Stimulated activated CD8-positive, alpha-beta memory T cell treated with anti-CD3 and anti-CD28 coated beads, Interleukin-15, amount 100 ng/mL, for 1 hour (primary cell): ENCODE measurements at places on chromosomes 2 and 18.

DNA sequence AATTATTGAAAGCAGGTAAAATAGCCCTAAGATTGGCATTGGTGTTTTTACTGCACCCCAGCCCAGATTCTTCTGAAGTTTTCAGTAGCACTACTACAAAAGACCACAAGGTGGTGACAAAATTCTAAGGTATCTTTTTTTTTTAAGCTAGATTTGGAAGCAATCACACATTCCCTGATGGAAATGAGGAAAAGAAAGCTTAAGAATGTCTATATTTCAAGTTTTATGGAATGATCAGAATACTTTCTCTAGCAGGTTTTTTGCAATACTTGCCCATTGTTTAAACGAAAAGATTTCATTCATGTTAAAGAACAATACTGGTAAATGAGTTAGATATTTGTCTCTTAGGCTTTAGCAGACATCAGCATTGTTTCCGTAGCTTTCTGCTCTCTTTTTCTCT is 32.1 kb upstream of the ZNF638 start:
- no peak for DNase-seq

DNA sequence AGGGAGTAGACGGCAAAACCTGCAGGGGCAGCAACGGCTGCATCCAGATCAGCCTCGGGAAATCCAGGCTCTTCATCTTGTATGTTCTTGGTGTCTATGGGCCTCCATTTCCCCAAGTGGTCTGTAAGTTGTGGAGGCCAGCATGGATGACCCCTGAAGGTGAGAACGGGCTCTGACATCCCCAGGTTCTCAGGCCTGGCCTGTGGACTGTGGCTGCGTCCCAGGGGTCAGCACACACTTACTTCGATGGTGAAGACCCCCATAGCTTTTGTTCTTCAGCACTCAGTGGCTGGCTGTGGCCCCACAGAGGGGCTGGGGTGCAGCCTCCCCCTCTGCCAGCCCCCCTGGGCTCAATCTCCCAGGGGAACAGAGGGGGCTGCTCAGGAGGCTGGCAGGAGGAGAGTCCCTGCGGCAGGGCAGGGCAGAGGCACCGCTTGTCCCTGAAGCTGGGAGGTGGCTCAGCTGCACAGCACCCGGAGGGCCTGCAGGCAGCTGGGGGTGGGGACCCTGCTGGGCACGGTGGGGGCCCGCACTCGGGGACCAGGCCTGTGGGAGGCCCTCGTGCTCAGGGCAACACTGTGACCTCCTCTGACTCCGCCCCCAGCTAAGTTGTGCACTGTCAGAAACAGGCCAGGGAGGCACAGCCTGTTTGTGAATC is 3.8 kb downstream of the SLC66A3 start:
- DNase-seq, result no peak

- no peak for DNase-seq
Observed at GRCh38 chr2:203987959-203988358, 51.4 kb downstream of the ICOS start.

- DNase-seq, result no peak
Observed at GRCh38 chr18:52343138-52343537, 3.1 kb downstream of the DCC start.

DNA sequence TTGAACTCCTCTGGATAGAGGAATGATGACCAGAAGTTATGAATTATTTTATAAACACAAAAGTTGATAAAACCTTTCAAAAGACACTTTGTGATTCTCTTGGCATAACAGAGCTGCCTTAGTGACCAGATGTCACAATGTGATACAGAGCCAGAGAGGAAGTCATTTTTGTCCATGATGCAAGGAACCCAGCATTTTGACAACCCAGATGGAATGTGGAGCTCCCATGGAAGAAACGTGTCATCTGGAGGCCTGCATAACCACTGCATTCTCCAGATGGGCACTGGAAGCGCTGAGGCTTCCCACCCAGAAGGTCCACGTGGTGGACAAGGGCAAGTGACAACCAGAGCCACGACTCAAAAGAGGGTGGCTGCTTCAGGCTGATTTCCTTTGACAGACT is 30.1 kb downstream of the HRH4 start:
- no peak for DNase-seq

DNA sequence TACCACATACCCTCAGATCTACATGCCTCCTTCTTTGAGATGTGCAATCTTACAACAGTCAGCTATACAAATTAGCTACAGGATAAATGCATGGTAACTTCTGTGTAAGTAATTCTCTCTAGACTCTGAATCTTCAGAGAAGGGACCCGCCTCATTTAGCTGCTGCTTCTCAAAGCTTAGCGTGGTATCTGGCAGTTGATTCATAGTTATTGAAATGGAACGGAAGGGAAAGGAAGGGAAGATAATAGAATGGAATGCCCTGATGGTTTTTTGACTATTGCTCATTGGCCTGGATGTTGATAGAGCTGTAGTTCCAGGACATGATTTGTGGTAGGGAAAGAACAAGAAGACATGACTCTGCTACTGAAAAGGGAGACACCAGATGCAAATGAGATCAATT is 498.1 kb upstream of the CRIM1 start:
- DNase-seq, result no peak

DNA sequence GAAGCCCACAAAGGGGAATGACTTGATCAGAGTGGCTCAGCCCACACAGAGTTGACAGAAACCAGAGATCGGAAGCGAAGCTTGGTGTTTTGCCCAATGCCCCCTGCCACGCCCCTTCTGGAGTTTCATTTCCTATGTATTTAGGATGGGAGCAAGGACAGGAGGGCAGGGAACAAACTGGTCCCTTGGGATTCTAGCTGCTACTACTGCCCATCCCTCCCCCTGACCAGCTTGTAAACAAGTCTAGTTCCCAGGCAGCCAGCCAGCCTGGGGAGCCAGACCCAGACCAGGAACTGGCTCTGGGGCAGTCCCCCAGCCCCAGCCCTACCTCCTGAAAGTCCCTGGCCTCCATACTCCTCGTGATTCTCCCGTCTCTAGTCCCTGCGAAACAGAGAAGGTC is 8.3 kb downstream of the WNT6 start:
- no peak for DNase-seq

GRCh38 chr2:238439917-238440316 is 13.2 kb downstream of the ASB1 start:
- no peak for DNase-seq

DNA sequence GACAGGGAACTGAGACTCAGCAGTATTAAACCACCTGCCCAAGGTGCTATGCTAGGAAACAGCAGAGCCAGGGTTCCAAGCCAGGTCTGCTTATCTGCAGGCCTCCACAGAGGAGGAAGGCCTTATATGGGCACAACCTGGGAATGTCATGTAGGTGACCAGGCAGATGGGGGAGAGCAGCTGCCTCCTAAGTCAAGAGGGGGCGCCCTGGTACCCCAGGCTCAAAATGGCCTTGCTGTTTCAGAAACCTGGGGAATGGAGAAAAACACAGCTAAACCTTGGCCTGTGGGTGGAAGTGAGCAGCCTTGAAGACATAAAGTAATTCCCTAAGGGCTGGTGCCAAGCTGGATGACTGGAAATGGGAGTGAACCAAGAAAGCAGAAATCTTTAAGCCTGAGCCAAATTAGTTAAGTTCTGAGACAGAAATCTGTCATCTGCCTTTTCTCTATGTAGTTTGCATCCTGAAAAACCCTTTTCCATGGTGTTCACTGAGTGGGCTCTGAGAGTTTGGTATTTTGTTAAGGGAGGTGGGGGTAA is 79.1 kb downstream of the MAPK4 start:
- DNase-seq, result no peak

- DNase-seq, result no peak
Observed at GRCh38 chr2:54416166-54416813, 39.8 kb upstream of the SPTBN1 start.

GRCh38 chr18:1045658-1046057 is 141.0 kb downstream of the ADCYAP1 start:
- no peak for DNase-seq

- DNase-seq, result no peak
Observed at GRCh38 chr2:200039724-200040650, 84.6 kb downstream of the MAIP1 start.

DNA sequence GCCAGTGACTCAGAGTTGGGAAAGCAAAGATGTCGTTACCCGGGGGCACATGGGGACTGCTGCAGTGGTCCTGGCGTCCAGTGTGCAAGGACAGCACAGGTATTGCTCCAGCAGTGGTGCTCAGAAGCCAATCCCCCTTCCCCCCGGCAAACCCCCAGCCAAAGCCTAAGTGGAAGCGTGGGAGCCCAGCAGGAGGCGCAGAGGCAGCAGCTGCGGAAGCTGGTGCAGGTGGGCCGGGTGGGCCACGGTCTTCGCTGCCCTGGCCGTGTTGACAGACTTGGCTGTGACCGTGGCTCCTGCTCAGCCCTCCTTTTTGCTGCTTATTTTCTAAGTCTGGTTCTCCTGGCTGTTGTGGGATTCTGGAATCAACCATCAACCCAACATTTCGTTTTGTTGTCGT is 369.8 kb upstream of the ST6GAL2 start:
- no peak for DNase-seq

DNA sequence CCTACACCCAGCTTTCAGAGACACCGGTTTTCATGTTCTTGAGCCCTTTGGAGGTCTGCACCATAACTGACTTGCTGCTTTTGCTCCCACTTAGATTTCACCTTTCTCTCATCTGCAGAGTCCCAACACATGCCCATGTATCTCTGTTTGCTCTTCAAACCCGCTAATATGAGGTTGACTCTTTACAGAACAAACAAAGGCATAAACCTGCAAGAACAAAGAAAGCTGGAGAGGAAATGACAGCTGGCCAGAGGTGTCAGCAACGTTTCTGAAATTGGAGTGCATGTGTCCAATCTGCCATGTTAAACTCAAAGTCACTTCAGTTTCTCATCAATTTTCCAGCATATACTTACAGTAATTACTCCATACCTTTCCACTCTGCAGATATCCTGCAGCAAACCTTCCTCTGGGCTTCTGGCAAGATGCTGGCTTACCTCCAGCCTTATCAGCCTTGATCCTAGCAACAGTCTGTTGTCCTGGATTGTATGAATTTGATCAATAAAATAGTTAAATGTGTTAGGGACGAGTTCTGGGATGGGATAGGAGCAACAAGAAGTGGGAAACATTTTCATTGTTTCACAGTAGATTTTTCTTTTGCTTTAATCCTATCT is 157.4 kb downstream of the FHOD3 start:
- no peak for DNase-seq

- no peak for DNase-seq
Observed at GRCh38 chr2:43039376-43040080, 186.9 kb downstream of the ZFP36L2 start.

DNA sequence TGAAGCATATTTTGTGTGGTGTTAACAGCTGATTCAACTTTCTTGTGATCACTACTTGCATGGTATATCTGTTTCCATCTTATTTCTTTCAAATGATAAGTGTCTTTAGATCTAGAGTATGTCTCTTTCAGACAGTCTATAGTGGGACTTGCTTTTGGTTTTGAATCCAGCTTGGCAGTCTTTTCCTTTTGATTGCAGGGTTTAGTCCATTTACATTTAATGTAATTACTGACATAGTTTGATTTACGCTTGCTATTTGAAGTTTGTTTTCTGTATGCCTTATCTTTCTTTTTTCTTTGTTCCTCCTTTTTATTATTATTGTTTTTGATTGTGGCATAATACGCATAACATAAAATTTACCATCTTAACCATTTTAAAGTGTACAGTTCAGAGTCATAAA is 9.2 kb upstream of the RALBP1 start:
- no peak for DNase-seq

GRCh38 chr2:97992836-97993825 is 2.6 kb downstream of the TMEM131 start:
- no peak for DNase-seq

DNA sequence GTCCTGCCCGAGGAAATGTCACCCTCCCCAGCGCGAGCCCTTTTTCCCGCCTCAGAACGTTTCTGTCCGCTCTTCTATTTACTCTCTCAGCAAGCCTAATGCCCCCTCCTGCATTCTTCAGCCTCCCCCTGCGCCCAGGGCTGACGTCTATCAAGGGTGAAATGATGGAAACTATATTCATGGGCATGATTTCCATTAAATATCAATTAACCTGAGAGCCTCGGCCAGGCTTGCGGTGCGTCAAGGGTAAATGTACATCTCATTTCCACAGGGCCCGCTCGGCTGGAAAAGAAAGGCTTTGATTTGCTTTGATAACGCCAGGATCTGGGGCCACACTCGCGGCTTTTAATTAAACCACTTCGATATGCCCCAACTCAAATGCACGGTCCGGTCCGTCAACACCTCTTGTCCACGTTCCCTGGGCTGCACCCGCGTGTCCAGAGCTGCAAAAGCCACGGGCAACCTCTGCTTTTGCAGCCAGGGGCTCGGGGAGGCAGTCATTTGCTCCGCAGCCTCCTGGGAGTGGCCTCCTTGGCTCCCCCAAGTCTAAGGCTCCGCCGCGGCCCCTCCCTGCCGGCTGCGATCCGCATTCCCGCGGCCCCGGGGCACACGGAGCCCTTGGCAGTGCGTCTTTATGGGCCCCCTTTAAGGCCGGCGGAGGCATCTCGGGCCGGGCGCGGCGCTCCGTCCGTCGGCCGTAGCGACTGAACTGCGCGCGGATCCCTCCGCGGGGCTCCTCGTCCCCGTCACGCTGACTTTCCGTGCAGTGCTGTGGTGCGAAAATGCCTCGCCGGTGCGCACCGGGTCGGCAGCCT is at the start of gene HOXD8:
TSS of gene HOXD8 (plus strand) at position 724 of the 815 bp plus-strand sequence. CDS start 662 bp downstream, outside the sequence.
- DNase-seq, result no peak

- DNase-seq, result no peak
Observed at GRCh38 chr18:31648966-31649429, 35.4 kb downstream of the B4GALT6 start.

- no peak for DNase-seq
Observed at GRCh38 chr18:8857806-8858205, 152.4 kb downstream of the MTCL1 start.

DNA sequence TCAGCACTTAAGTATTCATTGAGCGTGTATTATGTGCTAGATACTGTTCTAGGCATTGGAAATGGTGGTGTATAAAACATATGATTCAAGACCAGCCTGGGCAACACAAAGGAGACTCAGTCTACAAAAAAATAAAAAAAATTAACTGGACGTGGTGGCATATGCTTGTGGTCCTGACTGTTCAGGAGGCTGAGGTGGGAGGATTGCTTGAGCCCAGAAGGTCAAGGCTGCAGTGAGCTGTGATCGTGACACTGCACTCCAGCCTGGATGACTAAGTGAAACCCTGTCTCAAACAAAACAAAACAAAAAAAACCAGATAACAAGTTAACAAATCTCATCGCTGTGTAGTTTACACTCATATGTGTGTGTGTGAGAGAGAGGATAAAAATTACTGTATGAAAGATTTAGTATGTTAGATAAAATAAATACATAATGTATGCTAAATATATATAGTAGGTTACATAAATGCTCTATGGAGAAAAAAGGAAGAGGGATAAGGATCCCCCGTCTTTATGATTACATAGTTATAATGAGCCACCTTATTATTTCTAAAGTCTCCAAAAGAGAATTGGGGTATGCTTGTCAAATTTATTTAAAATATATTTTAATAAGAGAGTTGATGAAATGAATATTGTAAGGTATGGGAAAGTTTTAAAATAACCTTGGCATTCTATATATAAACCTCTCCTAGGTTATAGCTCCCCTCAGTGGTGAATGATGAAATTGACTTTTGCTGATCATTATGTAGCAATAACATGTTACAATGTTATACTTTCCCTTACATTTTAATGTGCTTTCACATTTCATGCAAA is 69.2 kb downstream of the EHBP1 start:
- no peak for DNase-seq
